ENCODE measurements at places on chromosomes 1 and 21. TPM values are rescaled to one million over a fixed set of nuclear protein-coding genes. Genes with fewer than 3 reads are reported as not detected.
A peak's percentile ranks its signal among the peaks of the same experiment; 100 is the strongest.

The TMPRSS2 gene
- not detected for total RNA-seq

The FNDC10 gene
- 9.8 TPM for total RNA-seq

- peak; percentile 72 for DNase-seq
Observed at GRCh38 chr1:79259390-79260336, 253.1 kb upstream of the ADGRL4 start.

The CLIC6 gene
- not detected for total RNA-seq

The SCMH1 gene
- total RNA-seq = 16.6 TPM

The DNAH14 gene
- total RNA-seq = 12.6 TPM

- no peak for DNase-seq
Observed at GRCh38 chr1:204277563-204278219, 63.9 kb upstream of the GOLT1A start.

The CD53 gene
- total RNA-seq = not detected

GRCh38 chr1:41502912-41503311 lies 18.4 kb upstream of the EDN2 start:
- DNase-seq = no peak

- DNase-seq = peak; percentile 84
Observed at GRCh38 chr1:12556368-12556930, 61.6 kb downstream of the DHRS3 start.

Measured in GM23248 (cell line).